ENCODE measurements at places on chromosomes 7 and 10.

DNA sequence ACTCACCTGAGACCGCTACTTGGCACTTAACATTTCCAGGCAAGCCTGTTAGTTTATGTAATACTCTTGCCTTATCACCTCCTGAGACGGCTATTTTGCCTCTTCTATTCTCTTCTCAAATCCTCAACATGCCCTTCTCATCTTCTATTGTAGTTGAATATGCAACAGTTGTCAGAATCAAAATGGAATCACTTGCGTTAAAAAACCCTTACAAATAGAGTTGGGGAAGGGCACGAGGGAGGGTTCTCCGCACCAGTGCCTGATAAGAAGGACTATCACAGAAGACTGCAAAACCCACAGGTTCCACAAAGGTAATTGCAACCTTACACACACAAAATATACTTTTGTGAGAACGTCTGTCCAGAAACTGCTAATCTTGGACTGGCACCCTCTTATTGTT is 57.4 kb downstream of the ZNF783 start:
- no peak for DNase-seq

GRCh38 chr7:66013938-66014337 is 31.9 kb upstream of the GUSB start:
- DNase-seq: no peak

DNA sequence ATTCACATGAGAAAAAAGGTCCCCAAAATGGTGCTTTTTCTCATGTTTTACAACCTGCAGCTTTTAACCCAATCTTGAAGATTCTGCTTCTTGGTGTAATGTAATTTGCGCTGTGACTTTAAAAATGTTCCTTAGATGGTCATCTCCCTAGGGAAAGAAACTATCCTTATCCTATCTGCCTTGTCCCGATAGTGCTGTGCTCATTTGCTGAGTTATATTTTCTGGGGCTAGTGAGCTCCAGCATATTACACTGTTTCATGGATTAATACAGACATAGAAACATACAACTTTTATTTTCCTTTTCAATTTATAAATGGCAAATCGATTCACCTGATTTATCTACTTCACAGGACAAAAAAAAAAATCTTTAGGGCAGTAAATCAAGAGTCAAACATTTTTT is 2.8 kb downstream of the WAPL start:
- DNase-seq: no peak

GRCh38 chr10:66717231-66717981 is 208.4 kb upstream of the LRRTM3 start:
- no peak for DNase-seq

DNA sequence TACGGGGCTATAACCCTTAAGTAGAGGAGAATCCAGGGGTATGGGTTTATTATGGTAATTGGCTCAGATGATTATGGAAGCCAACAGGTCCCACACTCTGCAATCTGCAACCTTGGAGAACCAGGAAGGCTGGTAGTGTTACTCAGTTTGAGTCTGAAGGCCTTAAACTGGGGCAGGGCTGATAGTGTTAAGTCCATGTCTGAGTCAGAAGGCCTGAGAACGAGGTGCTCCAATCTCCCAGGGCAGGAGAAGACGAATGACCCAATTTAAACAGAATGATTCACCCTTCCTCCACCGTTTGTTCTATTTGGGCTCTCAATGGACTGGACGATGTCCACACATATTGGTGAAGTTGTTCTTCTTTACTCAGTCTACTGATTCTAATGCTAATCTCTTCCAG is 244.5 kb upstream of the PTER start:
- no peak for DNase-seq
